ENCODE measurements at places on chromosomes 3 and 15.

- no peak for DNase-seq
Observed at GRCh38 chr3:136712941-136713340, 39.2 kb downstream of the STAG1 start.

DNA sequence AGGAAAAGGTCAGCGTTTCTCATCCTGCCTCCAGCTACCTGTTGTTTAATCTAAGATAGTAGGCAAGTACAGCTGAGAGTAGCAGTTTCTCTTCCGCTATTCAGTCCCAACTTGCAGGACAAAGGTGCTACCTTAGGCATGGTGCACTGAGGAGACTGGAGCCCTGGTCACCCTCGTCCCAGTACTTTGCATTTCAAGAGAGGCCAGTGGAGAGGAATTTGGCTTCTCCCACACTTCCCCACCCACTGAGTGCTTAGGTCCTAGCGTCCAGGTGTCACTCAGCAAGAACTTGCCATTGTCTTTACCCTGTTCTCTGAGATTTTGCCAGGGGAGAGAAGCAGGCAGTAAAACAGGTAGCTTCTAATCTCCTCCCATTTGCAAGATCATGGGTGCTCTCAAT, 12.5 kb upstream of the RPN1 start:
- no peak for DNase-seq

- DNase-seq, result no peak
Observed at GRCh38 chr3:152205097-152205593, 63.6 kb upstream of the MBNL1 start.

- DNase-seq, result no peak
Observed at GRCh38 chr3:27326202-27326601, 43.0 kb downstream of the NEK10 start.

DNA sequence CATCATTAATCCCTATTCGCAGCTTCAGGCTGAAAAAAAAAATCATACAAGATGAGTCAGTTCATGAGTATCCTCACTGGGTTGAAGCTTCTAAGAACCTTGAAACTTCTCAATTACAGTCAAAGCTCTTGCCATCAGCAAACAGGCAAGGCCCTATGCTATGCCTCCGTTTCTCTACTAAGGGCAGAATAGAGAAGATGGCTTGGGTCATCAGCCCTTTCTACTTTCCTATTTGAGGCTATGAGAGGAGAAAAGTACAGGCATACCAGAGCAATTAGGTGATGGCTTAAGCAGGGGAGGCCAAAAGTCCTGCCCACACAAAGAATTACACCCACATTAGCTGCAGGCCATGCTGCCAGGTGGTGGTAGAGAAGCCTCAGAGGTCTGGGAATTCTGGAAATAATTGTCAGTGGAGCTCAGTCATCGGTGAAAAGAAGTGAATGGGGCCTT, 89.0 kb downstream of the MRPL46 start:
- DNase-seq, result no peak

DNA sequence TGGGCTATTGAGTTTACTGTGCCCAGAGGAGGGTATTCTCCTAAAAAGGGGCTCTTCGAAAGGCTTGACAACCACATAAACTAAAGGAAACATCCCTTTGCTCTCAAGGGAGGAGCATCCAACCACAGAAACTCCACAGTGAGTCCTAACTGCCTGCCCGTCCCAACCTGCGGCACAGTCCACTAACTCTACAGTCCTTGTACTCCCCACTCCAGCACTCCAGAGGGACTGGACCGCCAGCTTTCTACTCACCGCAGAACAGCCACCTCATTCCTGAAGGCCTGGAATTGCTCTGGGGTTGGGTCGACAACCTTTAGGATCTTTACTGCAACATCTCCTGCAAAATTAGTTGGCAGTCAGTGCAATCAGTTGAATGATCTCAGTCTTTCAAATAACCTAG, 34.6 kb downstream of the MKRN2 start:
- no peak for DNase-seq

DNA sequence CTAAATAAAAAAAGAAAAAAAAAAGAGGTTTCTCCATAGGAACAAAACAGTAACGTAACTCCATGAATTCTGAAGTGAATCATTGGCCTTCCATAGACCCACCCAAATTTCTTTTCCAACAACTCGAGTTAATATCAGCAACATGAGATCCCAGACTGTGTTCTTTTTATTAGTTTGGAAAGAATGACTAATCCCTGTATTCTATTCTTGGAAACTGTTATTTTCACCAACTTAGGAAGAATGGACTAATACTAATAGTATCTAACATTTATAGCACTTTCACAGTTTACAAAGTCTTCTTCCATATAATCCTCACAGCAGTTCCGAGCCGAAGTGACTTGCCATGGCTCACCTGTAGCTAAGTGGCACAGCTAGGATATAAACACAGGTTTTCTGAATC, 72.7 kb upstream of the SLC4A7 start:
- DNase-seq, result no peak

DNA sequence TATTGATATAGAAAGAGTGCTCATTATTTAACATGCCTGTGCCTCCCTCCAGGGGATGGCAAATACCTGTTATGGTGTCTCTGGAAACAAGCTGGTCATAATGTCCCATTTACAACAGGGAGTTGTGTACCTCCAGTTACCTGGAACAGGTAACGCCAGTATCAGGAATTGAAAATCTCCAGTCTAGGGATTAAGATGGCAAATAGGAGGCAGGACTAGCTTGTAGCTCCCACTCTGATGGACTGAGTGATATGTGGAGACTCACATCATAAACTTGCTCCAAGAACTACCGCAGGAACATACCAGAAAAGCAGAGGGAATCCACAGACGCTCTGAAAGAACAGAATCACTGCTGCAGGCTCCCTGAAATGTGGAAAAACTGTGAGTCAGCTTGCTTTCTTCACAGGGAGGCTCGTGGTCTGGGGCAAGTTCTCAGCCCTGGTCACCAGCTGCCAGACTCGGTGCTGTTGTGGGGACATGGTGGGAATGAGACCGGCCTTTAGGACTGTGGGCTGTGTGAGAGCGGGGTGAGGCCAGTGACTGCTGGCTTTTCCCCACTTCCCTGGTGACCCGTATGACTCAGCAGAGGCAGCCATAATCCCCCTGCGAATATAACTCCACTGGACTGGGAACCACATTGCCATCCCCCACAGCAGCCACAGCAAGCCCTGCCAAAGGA, 97.4 kb downstream of the KCNAB1 start:
- DNase-seq, result no peak

GRCh38 chr3:129628169-129628522, 21.7 kb upstream of the PLXND1 start:
- DNase-seq, result no peak

- DNase-seq, result no peak
Observed at GRCh38 chr15:46177219-46177618, 542.4 kb downstream of the SQOR start.

DNA sequence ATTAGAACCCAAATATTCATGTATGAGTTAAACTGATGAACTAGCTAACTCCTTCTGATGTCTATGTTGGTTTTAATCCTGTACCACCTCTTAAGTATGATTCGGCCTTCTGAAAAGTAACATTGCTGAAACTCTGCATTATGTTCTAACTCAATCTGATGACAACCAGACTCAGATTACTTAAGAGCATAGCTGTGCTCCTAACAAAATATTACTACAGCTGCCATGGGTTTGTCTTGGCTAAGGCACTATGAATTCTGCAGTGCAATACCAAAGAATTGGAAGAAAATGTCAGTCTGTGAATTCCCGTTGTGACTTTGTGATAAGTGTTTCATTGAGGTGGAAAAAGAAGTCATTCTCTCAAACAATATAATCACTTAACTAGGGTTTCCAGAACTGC, 224.4 kb downstream of the ZMAT3 start:
- DNase-seq, result no peak

DNA sequence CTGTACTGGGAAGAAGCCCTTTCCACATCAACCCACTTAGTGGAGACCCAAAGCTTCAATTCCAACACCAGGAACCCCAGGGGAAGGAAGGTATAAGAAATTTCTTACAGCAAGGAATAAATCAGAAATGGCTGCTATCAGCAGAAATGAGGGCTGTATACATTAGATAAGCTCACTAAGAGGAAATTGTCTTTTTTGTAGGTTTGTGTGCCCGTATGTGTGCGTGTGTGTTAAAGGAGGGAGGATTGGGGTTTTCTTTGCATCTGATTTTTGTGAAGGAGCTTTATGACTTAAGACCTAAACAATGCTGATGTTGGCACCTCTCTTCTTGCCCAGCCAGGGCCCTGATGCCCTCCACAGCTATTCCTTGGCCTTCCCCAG, 18.6 kb downstream of the ARRDC4 start:
- no peak for DNase-seq

- DNase-seq, result no peak
Observed at GRCh38 chr3:143000528-143000927, 842 bp upstream of the U2SURP start.

DNA sequence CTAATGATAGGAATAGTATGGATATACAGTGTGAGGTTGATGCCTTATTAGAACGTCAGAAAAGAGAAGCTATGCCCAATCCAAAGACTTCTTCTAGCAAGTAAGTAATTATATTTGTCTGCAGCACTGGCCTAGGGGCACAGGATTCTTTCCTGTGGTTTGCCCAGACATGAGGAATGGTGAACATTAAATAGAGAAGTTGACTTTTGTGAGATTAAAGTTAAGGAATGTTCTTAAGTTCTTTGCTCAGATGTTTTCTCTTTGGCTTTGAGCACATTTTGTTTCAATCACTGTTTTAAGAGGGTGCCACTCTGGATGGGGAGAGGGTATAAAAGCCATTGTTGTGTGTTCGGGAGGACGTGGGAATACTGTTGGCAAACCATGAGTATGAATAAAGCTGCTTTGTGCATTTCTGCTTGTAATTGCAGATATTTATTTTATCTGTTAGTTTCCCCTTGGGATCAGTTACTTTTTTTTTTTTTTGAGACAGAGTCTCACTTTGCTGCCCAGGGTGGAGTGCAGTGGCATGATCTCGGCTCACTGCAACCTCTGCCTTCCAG, 8.3 kb downstream of the KIF23 start:
- no peak for DNase-seq

Measured in left ventricle myocardium inferior (tissue), 1 donor.